ENCODE measurements at places on chromosomes 6 and 20.

GRCh38 chr20:20333866-20334265, 34.0 kb upstream of the INSM1 start:
- no peak for DNase-seq

DNA sequence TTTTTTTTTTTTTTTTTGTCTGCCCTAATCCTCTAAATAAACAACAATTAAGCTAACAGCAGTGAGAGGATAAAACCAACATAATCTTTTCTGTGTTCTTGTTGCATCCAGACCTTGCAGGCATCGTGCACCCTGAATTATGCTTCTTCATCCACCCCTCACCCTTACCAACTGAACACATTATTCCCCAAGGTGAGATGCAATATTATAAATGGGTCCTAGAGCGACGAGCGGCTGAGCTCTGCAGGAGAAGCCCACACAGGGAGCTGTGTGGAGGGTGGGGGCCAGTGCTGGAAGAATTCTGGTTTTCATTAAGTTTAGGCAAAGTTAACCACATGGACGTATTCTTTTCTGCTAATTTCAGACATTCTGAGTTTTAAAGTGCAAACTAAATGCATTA, 32.2 kb upstream of the NXT1 start:
- no peak for DNase-seq

GRCh38 chr6:106609699-106610098, 19.6 kb downstream of the RTN4IP1 start:
- DNase-seq: peak; percentile 6

DNA sequence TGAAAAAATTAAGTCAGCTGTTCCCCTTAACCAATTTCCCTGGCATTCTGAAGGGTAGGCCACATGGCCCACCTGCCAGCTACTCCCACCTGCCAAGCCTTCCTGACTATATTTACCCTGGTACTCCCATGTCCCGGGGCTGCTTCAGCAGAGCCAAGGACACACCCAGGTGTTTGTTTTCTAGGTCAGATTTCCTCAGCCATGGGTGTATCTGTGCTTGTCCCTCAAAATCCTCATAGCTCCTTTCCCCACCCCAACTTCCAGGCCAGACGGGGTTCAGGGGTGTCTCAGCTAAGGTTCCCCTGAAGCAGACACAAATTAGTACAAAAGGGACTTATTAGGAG, 139.4 kb upstream of the CDYL start:
- no peak for DNase-seq

GRCh38 chr20:57257701-57258453, 8.6 kb downstream of the BMP7 start:
- DNase-seq: no peak

- DNase-seq: no peak
These were observed 11.2 kb upstream of the TSBP1 start for GRCh38 chr6:32382757-32383420.

GRCh38 chr20:15831201-15831600, 742.0 kb downstream of the KIF16B start:
- no peak for DNase-seq

- DNase-seq: no peak
These were observed 135.9 kb upstream of the PDE10A start for GRCh38 chr6:165798991-165799390.

Measured in SHP77 treated with DMSO at 0.1 percent for 48 hours (cell line).